ENCODE measurements at places on chromosomes 7 and 10.

- DNase-seq = no peak
Measured at GRCh38 chr10:6473430-6473829, 106.6 kb downstream of the PRKCQ start.

DNA sequence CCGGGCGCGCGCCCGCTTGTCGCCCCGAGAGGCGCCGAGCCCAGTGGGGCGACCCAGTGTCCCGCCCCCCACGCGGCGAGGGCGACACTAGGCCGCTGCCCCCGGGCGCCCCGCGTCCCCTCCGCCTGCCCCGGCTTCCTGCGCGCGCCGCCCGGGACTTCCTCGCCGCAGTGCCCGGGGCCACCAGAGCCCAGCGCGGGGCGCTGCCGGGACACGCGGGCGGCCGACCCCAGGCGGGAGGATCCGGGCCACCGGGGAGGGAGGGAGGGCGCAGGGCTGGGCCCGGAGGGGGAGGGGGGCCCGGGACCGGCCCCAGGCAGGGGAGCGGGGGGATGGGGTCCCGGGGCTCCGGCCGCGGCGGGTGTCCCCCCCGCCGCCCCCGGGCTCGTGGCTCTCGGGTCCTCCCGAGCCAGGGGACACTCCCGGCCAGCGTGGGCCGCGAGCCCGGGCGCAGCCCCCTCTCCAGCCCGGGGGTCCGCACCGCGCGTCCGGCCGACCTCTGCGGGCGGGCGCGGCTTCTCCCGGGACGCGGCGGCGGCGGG is 435 bp upstream of the PWWP2B start:
- peak; percentile 42 for DNase-seq

- DNase-seq = no peak
Measured at GRCh38 chr7:98913612-98914011, 35.3 kb downstream of the TRRAP start.

DNA sequence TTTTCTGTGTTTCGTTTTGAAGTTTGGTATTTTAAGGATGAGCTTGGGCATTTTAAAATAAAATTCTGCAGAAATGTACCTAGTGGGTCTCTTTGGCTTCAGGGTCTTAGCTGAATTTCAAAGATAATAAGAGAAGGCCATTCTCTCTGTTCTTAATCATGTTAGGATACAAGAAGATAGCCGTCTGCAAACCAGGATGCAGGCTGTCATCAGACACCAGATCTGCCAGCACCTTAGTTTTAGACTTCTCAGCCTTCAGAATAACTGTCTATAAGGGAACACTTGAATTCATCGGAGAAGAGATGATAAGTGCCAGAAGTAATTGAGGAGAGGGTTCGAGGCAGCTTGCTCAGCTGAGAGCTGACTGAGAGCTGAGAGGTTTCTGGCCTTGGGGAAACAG is 202.1 kb downstream of the REEP3 start:
- no peak for DNase-seq

DNA sequence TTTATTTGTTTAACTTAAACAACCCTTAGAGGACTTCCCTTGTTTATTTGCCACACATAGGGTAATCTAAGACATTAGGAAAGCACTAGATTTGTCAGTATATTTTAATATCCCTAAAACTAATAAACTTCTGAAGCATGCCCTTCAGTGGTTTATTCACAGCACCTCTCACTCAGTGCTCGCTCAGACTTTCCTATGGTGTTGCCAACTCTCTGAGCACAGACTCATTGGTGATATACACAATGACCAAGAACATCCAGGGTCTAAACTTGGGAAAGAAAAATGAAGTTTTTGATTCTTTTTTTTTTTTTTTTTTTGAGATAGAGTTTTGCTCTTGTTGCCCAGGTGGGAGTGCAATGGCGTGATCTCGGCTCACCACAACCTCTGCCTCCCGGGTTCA is 82.2 kb downstream of the RAB11FIP2 start:
- DNase-seq = no peak

GRCh38 chr7:71385330-71385729 is 253.4 kb downstream of the GALNT17 start:
- no peak for DNase-seq

All from stimulated activated CD4-positive, alpha-beta T cell treated with anti-CD3 and anti-CD28 coated beads, TNF-alpha, amount 100 ng/mL, for 4 hours (primary cell).